BE2C (cell line): ENCODE measurements at places on chromosomes 2 and 18.

DNA sequence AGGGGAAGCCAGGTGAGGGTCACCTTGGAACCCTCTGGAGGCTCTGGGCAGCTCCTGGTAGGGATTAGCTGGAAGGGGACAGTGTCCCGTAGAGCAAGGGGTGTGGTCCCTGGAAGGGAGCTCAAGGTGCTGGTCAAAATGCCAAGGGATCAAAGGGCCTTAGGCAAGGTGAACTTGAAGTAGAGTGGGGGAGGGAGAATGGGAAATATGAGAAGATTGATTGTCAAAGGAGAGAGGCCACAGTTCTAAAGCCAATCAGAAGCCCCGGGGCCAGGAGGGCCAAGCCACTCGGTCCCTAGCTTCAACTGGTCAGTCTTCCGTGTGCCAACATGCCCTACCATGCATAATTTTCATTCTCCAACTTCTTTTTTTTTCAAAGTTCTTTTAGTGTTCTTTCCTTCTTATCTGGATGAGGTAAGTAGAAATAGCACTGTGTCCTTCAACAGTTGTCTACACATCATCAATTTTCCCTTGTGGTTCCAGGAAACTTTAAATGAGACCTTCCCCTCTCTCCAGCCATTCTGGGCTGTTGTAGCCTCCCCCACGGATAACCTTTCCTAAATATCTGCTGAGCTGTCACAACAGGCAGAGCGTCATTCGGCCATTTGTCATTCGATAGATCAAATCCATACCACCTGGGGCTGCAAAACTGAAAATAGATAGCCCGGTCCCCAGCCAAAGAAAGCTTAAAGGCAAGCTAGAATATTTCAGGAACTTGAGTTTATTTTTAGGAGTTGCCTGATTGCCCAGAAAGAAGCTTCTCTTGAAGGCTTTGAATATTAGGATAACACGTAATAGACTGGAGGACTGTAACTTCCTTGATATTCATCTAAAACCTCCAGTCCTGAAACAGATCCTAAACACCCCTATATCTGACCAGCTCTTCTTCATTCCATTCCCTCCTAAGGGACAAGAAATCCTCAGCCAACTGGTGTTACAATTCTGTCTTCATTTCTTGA is 83.3 kb downstream of the ALPK2 start:
- DNase-seq: no peak

DNA sequence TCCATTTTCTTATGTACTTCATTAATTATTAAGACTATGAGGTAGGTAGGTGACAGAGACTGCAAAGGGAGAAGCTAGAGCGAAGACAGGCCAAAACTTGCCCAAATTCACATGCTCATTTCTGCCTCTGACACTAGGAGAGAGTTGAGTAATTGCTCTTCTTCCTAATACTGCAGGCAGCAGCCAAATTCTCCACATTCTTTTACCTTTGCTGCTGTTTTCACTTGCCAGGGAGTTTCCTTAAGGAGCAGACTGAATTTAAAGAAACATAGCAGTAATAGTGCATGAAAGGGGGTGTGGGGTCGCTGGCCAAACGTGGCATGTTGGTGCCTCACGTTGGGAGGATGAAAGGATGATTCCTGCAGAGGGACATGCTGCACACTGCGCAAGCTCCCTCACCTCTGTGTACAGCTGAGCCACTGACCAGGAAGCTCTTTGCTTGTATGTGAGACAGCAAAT is 12.3 kb downstream of the CRIM1 start:
- no peak for DNase-seq

- DNase-seq: peak; percentile 55
Measured at GRCh38 chr2:29920130-29920577, 1.2 kb downstream of the ALK start.

- DNase-seq: no peak
Measured at GRCh38 chr18:4416976-4417375, 38.1 kb downstream of the DLGAP1 start.

- no peak for DNase-seq
Measured at GRCh38 chr2:63642946-63643345, 54.2 kb downstream of the MDH1 start.

- no peak for DNase-seq
Measured at GRCh38 chr18:33596178-33596854, 18.3 kb downstream of the ASXL3 start.

- no peak for DNase-seq
Measured at GRCh38 chr2:128538396-128538795, 219.7 kb upstream of the HS6ST1 start.

DNA sequence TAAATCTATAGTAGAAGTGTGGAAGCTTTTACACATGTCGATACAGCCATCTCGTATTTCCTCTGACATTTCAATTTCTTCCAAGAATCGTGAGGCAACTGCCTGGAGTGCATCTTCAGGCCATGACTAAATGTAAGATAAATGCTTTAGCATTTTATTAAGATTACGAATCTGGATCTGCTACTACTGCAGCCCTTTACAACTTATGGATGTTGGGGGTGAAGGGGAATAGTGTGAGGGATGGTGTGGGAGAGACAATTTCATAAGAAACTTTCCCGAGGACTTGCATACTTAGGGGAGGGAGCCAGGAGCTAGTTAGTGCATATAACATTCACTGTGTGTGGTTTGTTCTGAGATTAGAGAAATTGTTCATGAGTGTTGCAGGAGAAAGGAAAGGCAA is 204.8 kb downstream of the SLC39A10 start:
- no peak for DNase-seq

DNA sequence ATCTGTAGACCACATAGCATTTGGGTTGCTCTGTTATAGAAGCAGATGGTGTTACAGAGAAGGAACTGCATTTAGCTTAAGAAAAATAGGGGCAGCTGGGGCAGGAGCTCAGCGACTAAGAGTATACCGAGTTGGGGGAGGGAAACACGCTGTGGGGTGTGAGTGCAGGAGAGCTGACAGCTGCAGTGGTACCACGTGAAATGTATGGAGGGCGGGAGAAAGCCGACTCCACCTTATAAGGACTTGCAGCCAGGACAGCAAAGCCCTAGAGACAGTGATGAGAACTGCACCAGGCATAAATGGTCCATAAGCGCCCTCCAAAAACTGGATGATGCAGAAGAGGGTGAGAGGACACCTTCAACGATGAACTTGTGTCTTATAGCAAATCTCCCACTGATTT is 237.6 kb downstream of the PRKCE start:
- peak; percentile 83 for DNase-seq

- no peak for DNase-seq
Measured at GRCh38 chr2:45852450-45853150, 201.1 kb downstream of the PRKCE start.
